ENCODE measurements at places on chromosomes 11 and 22.

- no peak for DNase-seq
Measured at GRCh38 chr11:128726458-128727139, 32.7 kb downstream of the FLI1 start.

DNA sequence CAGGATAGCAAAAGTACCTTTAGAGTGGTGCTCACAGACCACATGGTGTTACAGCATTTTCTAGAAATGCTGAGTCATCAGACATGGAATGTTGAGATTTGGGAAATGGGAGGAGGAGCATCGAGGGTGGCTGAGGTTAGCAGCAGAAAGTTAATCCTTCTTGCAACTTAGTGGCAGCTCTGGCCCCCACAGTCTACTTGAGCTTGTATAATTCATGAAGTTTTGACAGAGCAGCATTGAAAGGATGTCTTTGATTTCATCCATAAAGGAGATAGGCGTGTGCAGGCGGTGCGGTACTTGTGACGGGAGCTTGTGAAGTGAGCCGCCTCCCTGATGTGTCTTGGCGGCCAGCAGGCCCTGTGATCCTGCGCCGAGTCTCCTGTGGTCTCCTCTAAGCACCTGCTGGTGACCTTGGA is 330.5 kb downstream of the TBC1D22A start:
- no peak for DNase-seq

- DNase-seq, result no peak
Measured at GRCh38 chr11:68231621-68232020, 18.5 kb upstream of the KMT5B start.

- DNase-seq, result no peak
Measured at GRCh38 chr11:26162291-26162690, 169.6 kb upstream of the ANO3 start.

DNA sequence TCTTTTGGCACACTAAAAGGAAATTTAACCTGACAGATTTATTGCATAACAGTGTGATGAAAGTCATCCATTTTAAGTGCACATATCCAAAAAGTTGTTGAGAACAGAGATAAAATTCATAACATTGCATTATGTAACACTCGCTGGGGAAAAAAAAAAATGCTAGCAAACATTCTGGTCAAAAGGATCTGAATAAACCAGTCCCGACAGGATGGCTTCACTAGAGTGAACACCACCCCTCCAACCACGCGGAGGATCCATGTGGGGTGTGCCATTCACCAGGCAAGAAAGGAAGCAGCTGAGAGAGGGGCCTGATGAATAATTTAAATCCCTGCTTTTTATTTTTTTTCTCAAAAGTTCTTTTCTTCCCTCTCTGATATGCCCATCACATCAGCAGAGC is 258.7 kb downstream of the DCDC1 start:
- DNase-seq, result no peak

DNA sequence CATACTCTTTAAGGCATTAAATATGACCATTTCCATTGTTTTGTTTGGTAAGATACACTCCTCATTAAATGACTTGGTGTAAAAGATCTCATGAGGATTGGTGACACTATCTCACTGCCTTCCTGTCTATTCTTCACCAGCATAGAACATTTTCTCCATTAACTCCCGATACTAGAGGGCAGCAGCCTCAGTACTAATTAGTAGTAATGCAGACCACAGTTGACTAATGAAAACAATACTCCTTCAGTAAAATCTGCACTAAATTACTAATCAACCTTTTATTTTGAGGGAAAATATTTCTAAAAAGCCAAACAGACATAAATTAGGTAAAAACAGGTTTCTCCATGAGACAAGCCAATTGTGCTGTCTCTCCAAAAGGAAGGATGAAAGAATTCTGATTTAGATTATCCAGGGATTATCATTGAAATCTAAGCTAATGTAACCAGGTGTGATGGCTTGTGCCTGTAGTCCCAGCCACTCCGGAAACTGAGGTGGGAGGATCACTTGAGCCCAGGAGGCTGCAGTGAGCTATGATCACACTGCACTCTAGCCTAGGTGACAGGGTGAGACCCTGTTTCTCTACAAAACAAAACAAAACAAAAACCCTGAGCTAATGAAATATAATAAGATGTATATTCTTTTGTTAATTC is 9.4 kb downstream of the PGM2L1 start:
- DNase-seq, result no peak

DNA sequence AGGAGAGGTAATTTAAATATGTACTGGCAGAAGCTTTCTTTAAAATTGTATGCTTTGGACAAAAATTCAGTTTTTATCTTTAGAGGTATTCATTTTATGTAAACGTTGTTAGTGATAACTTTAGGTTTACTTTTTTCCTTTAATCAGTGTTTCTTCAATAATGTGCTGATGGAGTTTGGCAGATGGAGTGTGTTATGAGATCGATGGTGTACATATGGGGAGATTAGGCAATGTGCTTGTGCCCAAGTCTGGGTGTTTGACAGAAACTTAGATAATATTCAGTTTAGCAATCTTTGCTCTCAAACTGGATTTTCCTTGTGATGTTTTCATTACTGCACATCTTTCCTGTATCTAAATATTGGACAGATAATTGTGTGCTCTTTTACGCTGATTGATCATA is 425.4 kb downstream of the JRKL start:
- no peak for DNase-seq

- DNase-seq, result no peak
Measured at GRCh38 chr22:24039046-24039445, 27.9 kb downstream of the CABIN1 start.

DNA sequence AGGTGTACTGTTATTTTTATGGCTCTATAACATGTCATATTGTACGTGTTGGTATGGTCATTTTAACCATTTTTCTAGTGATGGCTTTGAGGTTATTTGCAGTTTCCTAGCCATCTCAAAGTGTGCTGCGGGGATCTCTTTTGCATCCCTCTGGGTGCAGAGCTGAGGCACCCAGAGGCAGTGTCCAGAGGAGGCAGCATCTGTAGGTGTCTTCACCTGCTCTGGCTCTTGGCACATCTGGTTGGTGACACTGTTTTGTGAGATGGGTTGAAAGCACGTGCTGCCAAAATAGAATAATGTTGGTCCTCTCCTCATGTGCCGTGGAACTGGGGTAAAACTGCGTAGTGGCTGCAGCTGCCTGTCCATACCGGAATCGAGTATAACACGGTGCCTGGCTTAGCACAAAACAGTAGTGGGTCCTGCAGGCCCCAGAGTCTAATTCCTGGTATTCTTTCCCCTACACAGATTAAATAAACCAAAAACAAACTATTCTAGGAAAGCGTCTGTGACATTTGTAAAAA is 12.9 kb downstream of the NEAT1 start:
- DNase-seq, result no peak
